Activated CD4-positive, alpha-beta T cell treated with anti-CD3 and anti-CD28 coated beads for 36 hours (primary cell): ENCODE measurements at places on chromosomes 7 and 10. TPM values are rescaled to one million over a fixed set of nuclear protein-coding genes. Genes with fewer than 3 reads are reported as not detected.

Gene GFRA1
- 0.11 TPM for total RNA-seq

Gene ASIC3
- total RNA-seq: 6.7 TPM

Gene GRID1
- total RNA-seq: not detected

Gene NXPH1
- not detected for total RNA-seq

Gene TRPV5
- total RNA-seq: not detected

Gene PPP1R3C
- total RNA-seq: 0.71 TPM

Gene ZCCHC24
- 0.75 TPM for total RNA-seq

Gene WDR86
- not detected for total RNA-seq

Gene RELN
- not detected for total RNA-seq

Gene SLC18A2
- 0.14 TPM for total RNA-seq

Gene SRRM3
- 0.09 TPM for total RNA-seq

Gene SLC29A3
- total RNA-seq: 2.6 TPM

Gene UPP1
- total RNA-seq: 70.7 TPM

DNA sequence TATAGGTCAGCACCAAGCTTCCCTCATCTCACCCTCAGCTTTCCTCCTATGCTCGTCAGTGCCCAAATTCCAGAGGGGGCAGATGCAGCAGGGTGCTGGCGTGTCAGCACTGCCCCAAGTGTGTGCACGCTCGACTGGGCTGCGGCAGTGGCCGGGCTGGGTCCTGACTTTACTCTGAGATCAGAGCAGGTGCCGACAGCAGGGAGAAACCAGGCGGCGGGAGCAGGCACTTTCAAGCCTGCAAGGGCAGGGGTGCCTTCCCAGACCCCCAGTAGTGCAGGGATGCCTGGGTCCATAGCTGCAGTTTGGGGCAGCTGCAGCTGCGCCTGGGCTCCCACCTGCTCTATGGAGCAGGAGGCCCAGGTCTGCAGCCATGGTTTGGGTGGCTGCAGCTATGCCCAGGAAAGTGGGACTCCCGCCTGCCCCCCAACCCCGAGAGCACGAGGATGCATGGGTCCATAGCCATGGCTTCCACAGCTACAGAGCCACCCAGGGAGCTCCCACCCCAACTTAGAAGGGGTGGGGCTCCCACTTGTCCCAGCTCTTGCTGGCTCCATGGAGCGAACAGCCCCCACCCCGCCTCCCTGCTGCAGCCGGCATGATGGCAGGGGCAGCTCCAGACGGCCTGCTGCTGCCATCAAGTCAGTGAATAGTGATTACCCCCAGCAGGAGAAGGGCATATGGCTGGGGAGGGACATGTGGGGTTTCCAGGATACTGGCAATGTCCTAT, 199.2 kb upstream of the KMT2E start:
- no peak for DNase-seq

- no peak for DNase-seq
These were observed 11.7 kb upstream of the CDK14 start for GRCh38 chr7:90584378-90584777.

GRCh38 chr10:24908793-24909423, 43.5 kb downstream of the PRTFDC1 start:
- peak; percentile 29 for DNase-seq

GRCh38 chr10:112811741-112812551, 138.1 kb upstream of the TCF7L2 start:
- no peak for DNase-seq

GRCh38 chr10:132296666-132297443, 10.9 kb downstream of the STK32C start:
- DNase-seq: no peak

DNA sequence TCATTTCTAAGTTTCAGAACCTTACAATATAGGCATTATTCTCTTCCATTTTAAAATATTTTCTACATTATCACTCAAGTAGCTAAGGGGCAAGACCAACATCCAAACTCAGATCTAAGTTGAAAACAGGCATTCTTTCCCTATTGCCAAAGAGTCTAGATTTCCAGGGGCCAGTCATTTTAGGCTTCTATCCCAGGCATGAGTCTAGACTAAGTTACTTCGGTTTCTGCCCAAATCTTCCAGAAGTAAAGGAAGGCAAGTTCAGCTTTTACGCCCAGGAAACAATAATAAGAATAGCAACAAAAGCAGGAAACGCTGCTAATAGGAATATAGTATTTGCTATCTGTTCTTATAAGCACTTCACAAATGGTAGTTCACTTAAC, 189.9 kb downstream of the DGKI start:
- DNase-seq: no peak

- DNase-seq: no peak
These were observed 83.4 kb downstream of the MACC1 start for GRCh38 chr7:20133803-20134202.

- peak; percentile 69 for DNase-seq
These were observed 293.9 kb downstream of the CCDC3 start for GRCh38 chr10:12707461-12708185.
